ENCODE measurements at places on chromosomes 6 and 20. TPM values are rescaled to one million over a fixed set of nuclear protein-coding genes. Genes with fewer than 3 reads are reported as not detected.

DNA sequence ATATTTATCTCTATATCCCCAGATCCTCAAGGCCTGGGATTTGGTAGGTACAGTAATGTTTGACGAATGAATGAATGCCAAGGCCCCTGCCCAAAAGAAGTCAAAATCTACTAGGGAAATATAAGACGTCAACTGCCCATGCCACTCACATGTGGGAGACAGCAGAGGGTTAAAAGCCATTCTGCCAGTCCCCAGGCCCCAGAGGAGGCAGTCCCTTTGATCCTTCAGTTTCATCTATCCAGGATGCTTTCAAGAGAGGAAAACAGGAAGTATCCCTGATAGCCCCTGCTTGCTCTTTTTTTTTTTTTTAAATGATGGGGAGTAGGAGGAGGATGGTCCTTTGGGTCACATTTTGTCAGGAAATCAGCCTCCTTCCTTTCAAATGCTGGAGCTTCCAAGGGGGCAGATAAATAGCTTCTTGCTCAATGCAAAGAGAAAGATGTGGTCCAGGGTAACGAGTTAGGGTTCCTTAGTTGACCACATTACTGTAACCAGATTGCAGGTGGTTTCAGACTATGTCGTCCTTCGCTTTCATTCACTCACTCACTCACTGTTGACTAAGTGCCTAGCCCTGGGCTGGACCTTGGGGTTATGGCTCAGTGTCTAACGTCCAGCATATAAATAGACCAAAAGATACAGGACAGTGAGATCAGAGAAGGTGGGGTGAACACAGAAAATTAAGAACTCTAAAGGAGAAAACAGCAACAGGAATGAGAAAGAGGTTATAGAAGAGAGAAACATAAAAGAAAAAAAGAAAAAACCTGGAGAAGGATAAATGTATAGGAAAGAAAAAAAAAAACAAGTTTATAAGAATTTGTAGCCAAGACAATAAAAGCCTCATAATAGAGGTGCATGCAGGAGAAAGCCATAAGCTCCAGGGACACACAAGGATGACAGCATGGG is 64.6 kb upstream of the PIM1 start:
- DNase-seq, result no peak

The RSPH4A gene
- 6.3 TPM for total RNA-seq

The TULP1 gene
- total RNA-seq, result 0.22 TPM

DNA sequence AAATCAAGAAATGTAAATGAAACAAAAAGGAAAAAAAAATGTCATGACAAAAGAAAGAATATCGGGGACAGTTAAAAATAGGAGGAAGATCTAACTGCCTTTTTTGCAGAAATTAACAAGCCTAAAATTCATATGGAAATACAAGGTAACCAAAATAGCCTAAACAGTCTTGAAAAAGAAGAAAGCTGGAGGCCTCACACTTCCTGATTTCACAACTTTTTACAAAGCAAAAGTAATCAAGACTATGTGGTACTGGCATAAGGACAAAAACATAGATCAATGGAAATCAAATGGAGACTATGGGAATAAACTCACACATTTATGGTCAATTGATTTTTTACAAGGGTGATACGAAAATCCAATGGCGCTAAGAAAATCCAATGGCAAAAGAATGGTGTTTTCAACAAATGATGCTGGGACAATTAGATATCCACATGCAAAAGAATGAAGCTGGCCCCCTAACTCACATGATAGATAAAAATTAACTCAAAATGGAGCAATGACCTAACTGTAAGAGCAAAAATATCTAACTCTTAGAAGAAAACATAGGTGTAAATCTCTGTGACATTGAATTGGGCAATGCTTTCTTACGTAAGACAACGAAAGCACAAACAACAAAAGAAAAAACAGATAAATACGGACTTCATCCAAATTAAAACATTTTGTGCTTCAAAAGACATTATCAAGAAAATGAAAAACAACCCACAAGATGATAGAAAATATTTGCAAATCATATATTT is 24.5 kb downstream of the MAP3K5 start:
- no peak for DNase-seq

DNA sequence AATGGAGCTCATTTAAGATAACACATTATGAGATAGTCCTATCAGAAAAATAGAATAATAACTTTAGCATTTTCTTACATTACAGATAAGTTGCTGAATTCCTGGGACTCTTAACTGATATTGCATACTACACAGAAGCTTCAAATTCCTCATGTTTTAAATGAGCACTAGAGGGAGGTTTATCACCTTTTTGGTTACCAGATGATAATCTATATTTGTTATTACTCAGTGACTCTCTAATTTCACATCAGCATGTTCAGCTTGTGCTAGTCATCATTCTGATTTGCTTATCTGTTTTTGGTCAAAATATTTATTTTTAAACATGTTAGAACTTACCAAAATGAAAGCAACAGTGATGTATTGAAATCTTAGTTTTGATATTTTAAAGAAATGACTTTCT is 20.5 kb upstream of the GJA10 start:
- DNase-seq, result no peak

GRCh38 chr6:118307581-118307980 is 240.5 kb upstream of the PLN start:
- no peak for DNase-seq

The NKAIN4 gene
- 0.60 TPM for total RNA-seq

- DNase-seq, result no peak
These were observed 6.1 kb downstream of the FBXO5 start for GRCh38 chr6:152976749-152977148.

- no peak for DNase-seq
These were observed 318.2 kb downstream of the ZFAND3 start for GRCh38 chr6:38137608-38138265.

GRCh38 chr20:35368666-35369423 is 42.9 kb downstream of the UQCC1 start:
- no peak for DNase-seq

DNA sequence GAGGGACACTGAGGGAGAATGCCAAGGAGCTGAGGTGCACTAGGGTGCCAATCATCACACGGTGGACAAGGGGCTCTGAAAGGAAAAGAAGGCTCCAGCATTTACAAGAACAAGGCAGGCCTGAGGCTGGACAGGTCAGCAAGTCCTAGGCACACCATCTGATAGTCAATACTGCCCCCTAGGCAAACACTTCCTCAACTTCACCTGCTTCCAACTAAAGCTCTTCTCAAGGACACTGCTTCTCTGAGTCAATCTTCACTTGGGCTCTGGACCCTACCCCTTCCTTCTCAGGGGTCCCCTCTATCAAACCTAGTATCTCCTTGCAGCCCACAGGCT is 37.7 kb upstream of the SLC4A11 start:
- DNase-seq, result no peak

- peak; percentile 76 for DNase-seq
These were observed 87.8 kb downstream of the DHX35 start for GRCh38 chr20:39049684-39050554.

DNA sequence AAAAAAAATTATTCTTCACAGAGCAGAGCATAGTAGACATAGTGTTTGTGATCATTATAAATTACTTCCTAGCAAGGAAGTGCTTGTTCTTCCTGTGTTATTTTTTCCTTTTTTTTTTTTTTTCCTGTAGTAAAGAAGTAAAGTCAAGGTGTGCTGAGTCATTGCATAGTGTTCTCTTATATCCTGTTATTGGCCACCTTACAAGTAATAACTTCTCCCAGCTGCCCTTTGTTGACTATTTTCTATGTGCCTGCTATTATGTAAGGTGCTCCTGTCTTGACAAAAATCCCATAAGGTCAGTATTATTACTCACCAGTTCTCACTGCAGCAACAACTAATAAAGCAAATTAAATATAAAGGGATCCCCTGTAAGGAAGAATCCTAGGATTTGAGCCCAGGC is 195.3 kb downstream of the GJA1 start:
- DNase-seq, result no peak

DNA sequence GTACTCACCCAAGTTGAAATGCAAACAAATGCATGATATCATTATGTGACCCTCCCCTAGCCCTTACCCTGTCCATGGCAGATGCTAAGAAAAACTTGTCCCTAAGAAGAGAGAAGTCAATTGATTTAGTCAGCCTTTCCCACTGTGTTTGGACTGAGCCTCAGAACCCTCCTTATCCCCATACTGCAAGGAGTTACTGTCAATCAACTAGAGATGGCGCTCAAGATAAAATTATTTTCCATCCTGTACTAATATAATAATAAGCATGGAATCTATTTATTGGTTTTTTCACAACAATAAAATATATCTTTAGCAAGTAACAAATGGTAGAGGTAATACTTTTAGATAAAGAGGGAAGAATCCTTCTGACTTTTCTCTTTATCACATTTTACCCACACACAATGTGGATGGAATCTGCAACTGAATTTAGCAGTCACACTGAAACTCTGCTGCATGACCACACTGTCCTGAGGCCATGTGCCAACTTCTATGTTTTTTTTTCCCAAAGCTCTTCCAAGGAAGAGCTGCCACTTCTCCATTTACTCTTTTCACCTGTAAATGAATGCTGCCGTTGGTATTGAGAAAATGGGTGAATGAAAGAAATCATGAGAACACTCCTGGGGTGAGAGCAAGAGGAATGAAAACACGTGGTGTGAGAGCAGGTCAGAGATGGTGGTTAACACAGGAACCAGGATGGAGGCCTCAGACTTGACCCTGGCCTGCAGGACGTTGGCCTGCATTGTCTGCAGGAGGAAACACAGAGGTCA is 10.5 kb downstream of the NT5E start:
- DNase-seq, result no peak

The BMP2 gene
- total RNA-seq, result 17.6 TPM

DNA sequence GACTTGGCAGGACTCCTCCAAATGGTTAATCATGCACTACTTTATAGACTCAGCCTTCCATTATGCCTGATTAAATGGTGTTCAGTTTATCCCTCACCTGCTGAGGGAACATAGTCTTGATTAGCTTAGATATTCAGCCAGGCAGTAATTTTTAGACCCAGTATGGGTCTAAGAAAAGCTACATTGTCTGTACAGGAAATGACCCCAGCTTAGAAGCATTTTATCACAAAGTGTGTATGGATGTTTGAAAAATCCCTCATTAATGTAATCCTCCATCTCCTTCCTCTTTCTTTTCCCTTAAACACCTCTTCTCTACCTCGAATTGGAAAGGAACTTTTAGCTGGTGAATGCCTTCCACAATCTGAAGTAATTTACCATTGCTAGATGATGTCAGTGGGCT is 252.2 kb upstream of the BMP2 start:
- no peak for DNase-seq

The OOEP gene
- not detected for total RNA-seq

DNA sequence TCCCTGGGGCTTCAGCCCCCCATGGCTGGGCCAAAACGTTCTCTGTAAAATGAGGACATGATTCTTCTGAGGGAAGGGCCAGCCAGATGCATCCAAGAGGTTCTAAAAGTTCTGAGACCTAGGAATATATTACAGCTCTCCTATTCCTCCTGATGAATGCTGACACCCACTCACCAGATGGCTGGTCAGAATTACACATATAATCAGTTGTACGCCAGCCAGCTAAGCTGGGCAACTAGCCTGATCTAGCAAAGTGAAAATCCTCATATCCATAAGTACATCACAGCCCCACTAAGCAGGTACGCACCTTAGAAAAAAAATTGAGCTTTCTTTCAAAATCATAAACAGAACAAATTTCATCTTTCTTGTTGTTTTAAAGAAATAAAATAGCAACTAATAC is 34.8 kb downstream of the C6orf118 start:
- no peak for DNase-seq

GRCh38 chr6:37039958-37040357 is 34.5 kb downstream of the FGD2 start:
- no peak for DNase-seq

DNA sequence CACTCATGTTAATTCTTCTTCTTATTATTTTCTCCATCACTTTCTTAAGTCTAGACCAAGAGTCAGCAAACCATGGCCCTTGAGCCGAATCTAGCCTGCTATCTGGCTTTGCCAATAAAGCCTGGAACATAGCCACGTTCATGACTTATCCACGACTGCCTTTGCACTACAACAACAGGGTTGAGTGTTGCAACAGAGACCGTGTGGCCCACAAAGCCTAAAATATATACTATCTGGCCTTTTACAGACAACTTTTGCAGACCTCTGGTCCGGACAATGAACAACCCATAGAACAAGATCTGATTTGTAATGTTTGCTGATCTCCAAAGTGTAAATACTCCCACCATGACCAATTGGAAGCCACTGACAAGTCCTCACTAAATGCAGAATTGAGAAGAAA is 140.5 kb upstream of the CDYL start:
- DNase-seq, result no peak

DNA sequence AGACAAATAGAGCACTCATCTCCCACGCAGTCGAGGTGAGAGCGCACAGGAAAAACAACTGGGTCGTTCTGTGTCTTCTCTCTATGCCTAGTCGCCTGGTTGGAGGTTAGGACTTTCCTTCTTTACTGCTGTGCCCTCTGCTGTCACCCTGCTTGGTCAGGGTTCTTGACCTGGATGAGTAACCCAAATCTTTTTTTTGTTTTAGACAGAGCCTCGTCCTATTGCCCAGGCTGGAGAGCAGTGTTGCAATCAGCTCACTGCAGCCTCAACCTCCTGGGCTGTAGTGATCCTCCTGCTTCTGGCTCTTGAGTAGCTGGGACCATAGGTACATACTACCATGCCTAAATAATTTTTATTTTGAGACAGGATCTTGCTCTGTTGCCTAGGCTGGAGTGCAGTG is 24.5 kb downstream of the PRPF6 start:
- DNase-seq, result no peak

DNA sequence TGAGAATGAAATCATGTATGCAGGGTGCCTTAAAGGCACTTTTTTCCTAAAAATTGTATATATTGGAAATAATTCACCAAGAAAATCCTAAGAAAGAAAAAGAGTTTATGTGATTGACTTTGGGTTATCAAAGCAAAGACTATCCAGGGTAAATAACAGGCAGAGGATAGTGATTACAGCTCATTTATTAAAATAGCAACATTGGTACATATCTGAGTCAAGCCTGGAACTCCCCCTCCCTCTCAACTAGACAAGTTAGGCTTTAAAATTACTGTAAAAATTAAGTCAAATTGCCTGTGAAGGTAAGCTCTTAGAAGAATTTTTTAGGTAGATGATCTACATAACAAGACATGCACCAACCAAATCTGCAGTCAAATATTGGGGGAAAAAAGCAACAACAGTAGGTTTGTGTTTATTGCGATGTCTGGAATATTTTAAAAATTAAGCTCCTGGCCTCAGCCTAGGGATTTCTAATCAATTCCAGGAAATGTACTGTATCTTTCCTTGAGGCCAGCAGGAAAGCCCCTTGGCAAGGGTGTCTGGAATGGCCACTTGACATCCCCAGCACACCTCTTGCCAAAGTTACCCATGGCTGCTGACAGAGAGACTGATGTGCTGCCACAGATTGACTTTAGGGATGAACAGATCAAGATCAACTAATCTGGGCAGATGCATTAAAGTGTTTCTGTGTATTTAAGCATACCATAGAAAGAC is 31.2 kb upstream of the HBS1L start:
- no peak for DNase-seq

GRCh38 chr6:38273325-38273724 is 366.4 kb downstream of the BTBD9 start:
- DNase-seq, result no peak

Measured in progenitor cell of endocrine pancreas (in vitro differentiated cells).